ENCODE measurements at places on chromosomes 4 and X. TPM values are rescaled to one million over a fixed set of nuclear protein-coding genes. Genes with fewer than 3 reads are reported as not detected.

Gene DCX
- not detected for total RNA-seq

Gene DCAF12L2
- 1.2 TPM for total RNA-seq

DNA sequence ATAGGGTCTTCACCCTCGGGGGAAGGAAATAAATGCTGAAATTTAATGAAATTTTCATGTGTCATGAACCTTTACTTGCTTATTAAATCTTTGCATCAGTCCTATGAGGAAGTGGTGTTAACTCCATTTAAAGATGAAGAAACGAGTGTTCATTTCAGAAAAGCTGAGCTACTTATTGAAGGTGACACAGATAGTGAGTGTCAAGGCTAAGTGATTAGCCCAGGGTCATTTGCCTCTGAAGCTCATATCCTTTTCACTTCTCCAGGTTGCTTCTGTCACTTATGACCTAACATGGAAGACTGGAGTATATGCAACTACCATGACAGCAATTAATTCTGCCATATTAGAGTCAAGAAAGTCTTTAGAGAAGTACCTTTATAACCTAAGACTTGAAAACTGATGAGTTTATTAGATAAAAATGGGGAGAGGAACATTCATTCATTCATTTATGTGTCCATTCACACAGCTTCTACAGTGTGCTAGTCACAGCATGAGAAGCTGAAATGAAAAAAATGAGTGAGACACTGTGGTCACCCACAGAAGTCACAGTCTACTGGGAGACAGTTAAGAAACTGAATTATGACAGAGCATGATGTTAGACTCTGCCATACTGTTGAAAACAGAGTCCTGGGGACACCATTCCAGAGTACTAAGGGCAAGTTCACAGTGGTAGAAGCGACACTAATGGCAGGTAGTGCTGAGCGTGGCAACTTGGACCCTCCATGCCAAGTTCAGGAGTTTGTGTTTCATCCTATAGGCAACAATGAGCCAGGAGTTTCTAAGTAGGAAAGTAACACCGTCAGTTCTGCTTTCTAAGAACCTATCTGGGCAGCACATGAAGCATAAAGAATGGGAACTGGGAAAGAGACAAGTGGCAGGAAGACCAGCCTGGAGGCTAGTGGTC lies 21.3 kb downstream of the ALPK1 start:
- no peak for DNase-seq

DNA sequence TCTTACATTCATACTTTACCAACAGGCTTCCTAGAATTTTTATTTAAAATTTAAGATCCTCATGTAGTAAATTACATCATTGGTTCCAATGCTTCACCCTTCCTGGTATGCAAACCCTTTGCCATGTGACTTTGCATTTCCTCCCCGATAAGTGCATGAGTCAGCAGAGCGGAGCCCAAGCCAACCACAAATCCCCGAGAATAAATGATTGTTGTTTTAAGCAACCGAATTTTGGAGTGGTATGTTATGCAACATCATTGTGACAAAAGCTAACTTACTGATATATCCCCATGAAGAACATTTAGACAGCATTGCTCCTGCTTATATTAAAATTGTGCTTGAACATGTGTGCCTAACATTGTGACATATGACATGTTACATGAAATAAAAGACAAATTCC lies 199.4 kb upstream of the DDX53 start:
- peak; percentile 50 for DNase-seq

DNA sequence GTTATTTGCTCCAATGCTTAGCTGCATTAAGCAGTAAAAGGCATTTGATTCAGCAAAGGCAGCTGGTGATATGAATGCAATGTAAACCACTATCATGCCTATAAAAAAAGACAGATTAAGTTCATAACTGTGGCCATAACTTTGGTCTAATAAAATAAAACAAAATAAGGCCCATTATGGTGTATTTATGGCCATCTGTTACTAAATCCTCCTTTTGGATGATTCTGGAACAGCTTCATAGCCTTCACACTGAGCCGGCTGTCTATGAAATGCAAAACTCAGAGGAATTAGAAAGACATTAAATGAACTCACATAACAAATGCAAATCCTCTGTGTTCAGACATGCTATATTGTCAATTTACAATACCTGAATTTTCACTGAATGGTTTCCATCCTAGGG lies 223.7 kb upstream of the FAT4 start:
- no peak for DNase-seq

GRCh38 chrX:136627409-136627808 lies 20.5 kb upstream of the CD40LG start:
- DNase-seq: no peak

DNA sequence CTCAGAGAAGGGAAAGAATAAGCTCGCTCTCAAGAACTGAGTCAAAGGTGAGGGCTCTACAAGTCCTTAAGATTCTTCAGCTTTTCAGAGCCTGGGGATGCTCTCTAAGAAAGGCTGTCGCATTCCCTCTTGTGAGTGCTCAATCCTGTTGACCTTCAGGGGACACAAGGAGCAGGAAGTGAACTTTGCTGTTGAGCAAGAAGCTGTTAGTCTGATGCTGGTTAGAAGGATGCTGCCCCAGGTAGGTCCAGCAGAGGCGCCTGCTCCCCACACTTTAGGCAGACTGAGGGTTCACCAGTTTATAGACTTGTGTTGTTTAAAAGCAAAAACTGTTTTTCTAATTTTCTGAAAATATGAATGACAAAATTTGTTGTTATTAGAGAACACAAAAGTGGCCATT lies 125.4 kb upstream of the SPOCK3 start:
- no peak for DNase-seq

Measured in kidney epithelial cell (primary cell).